Hindlimb muscle (tissue), 1 donor: ENCODE measurements at places on chromosomes 2 and 18.

- no peak for DNase-seq
These were observed 34.7 kb downstream of the ST3GAL5 start for GRCh38 chr2:85854166-85854509.

DNA sequence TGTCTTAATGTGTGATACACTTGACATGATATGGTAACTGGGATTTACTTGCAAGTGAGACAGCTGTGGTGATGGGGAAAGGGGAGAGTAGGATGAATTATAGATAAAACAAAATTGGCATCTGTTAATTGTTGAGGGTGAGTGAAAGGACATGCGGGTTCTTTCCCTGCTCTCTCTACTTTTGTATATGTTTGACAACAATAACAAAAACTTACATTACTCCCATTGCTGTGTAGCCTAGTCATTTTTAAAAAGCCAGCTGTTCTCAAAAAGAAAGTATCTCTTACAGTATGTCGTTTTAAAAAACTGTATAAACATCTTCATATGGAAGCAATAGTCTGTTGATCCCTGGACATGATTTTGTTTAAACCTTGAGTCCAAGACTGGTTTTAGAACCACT lies 117.6 kb downstream of the MYO1B start:
- no peak for DNase-seq

GRCh38 chr2:15804246-15804619 lies 136.1 kb upstream of the MYCN start:
- DNase-seq: no peak

GRCh38 chr18:62763101-62763521 lies 47.8 kb downstream of the PHLPP1 start:
- DNase-seq: no peak

DNA sequence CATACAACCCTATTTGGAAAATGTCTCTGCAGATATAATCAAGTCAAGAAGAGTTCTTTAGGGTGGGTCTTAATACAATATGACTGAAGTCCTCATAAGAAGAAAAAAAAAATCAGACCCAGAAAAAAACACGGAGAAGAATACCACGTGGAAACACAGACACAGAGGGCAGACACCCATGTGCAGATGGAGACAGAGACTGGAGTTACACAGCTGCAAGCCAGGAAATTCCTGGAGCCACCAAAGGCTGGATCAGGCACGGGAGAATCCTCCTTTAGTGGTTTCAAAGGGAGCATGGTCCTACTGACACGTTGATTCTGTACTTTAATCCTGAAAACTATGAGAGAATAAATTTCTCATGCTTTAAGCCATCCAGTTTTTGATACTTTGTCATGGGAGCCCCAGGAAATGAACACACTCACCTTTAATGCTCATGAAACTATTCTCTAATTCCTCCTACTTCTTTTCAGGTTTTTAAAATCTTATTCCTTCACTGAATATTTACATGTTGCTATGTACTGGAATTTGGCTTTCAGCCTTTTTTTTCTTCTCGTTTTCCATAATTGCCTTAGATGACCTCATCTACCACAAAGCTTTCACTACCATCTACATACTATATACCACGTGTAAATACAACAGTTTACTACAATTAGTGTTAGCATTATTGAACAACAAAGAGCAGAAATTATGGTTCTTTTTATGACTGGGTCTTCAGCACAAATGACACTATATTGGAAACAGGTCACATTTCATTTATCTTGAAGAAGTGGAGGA lies 529.1 kb downstream of the IRS1 start:
- no peak for DNase-seq

DNA sequence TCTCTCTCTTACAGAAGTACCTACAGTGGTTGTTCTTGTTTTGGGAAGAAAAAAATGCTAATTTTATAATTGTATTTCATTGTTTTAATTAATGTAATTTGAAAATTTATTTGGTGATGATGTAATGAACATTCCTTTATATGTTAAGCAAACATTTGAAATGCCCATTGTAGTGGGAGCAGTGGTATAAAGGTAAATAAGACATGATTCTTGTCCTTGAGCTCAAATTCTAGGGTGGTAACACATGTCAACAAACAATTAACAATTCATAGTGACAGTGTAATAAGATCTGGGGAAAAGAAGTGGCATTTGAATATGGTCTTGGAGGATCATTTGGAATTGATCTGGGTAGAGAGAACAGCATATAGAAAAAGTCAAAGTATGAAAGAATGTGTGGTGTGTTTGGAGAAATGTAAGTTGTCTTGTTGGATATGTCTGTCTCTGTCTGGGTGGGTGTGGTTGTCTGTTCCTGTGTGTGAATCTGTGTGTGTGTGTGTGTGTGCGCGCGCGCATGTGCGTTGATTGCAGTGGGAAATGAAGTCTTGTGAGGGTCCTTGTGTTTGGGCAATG lies 5.8 kb downstream of the PTPN4 start:
- DNase-seq: no peak

- DNase-seq: peak; percentile 20
These were observed 157.2 kb upstream of the ZC3H15 start for GRCh38 chr2:186328838-186329237.

- DNase-seq: no peak
These were observed 9.5 kb downstream of the KCNG2 start for GRCh38 chr18:79806976-79807841.

- peak; percentile 3 for DNase-seq
These were observed 62.7 kb upstream of the MAPRE2 start for GRCh38 chr18:34978533-34978893.
